Immature natural killer cell (primary cell): ENCODE measurements at places on chromosomes 16 and 17. TPM values are rescaled to one million over a fixed set of nuclear protein-coding genes. Genes with fewer than 3 reads are reported as not detected.

DNA sequence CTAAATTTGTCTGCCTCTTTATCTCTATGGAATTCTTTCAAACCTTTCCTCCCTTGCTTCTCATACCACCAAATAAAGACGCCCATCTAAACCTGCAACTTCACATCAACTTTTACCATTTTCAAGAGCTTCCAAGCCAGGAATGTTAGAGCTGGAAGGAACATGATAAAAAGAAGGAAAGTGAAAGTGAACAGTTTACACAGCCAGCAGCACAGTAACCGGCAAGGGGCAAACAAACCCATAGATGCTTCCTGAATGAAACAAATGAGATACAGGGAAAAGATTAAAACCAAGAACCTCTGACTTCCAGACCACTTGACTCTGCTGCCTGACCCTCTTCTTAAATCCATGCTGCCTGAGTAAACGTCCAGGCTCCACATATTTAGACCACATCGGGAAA, 231.1 kb upstream of the CA10 start:
- no peak for DNase-seq

DNA sequence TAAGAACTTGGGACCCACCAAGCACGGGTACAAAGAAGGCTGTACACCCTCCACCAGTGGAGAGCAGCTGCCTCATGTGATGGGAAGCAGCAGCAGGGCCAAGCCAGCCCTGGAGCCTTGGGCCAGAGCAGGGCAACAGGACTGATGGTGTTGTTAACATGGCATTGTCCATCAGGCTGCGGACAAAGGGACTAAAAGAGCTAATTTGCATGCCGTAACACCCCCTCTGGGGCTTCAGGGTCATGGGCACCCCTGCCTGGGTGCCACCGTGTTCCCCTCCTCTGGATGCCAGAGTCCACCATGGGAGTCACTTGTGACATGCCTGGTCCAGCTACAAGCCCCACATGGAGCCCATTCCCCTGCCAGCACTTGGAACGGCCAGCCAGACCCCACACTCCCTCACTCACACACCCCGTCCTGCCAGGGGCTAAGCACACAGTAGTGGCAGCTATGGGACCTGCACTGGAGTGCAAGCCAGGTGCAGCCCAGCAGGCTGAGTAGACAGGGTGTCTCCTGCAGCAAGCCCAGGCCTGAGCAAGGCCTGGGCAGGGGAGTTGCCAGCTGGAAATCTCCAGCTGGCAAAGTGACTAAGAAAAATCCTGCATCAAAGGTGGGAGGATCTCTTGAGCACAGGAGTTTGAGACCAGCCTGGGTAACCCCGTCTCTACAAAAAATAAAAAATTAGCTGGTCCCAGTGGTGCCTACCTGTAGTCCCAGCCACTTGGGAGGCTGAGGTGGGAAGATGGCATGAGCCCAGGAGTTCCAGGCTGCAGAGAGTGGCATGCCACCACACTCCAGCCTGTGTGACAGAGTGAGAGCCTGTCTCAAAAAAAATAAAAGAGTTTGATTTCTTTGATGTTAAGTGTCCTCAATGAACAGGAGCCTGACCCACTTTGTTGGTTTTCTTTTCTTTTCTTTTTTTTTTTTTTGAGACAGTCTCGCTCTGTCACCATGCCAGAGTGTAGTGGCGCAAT, 33.7 kb downstream of the NOL11 start:
- DNase-seq, result no peak

- DNase-seq, result no peak
Observed at GRCh38 chr17:48693178-48693577, 29.1 kb downstream of the PRAC1 start.

DNA sequence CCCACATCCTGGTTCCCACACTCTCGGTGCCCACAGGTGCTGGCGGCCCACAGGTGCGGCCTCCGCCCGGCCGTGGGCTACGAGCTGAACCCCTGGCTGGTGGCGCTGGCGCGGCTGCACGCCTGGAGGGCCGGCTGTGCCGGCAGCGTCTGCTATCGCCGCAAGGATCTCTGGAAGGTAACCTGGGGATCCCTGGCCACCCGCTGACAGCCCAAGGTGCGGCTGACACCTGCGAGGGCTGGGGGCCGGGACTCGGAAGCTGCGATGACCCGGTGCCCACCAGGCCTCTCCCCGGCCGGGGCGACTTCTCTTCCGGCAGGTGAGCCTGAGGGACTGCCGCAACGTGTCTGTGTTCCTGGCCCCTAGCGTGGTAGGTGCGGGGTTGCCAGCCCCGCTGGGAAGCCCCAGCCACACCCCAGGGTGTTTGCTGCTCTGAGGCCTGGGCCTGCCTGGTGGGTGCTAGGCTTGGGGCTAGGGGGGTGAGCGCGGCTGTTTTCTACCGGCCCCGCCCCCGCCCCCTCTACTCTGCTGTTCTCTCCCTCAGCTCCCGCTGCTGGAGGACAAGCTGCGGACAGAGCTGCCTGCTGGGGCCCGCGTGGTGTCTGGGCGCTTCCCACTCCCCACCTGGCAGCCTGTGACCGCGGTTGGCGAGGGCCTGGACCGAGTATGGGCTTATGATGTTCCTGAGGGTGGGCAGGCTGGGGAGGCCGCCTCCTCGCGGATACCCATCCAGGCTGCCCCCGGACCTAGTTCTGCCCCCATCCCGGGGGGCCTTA, 1.0 kb downstream of the ANTKMT start:
- DNase-seq, result no peak

SNX20 gene
- 28.7 TPM for polyA plus RNA-seq
